SK-N-SH (cell line): ENCODE measurements at places on chromosomes 2 and 18. TPM values are rescaled to one million over a fixed set of nuclear protein-coding genes. Genes with fewer than 3 reads are reported as not detected.

DNA sequence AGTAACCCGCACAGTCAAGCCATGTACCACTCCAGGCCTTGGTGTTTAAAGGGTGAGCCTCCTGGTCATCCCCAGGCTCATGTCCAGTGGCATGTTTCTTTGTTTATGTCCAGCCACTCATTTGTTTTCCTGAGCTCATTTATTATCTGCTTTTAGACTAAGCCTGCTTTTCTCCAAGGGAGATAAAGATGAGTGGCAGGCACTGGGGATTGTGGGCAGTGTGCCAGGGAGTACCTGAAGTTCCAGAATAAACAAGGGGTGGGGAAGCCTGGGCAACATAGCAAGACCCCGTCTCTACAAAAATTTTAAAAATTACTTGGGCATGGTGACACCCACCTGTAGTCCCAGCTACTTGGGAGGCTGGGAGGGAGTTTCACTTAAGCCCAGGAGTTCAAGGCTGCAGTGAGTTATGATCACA, 1.9 kb downstream of the ANXA4 start:
- peak; percentile 27 for DNase-seq

DNA sequence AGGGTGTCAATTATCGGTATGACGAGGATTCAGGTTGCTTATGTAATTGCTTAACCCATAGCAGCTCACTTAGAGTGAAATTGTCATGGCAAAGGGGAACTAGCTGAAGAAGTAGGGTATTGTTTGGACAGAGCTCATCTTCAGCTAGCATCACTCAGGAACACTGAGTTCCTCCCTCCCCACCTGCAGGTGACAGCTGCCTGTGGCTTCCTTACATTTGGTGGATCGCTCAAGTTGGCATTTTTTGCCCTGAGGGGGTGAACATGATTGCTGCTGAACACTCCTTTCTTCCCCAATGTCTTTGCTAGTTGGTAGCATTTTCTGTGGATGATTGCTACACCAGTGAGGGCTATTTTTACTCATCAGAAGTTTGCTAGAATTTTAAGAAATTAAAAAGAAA, 86.7 kb upstream of the THUMPD2 start:
- DNase-seq = no peak

GRCh38 chr2:9984217-9984739, 32.8 kb downstream of the GRHL1 start:
- DNase-seq = peak; percentile 78

- no peak for DNase-seq
Measured at GRCh38 chr18:77210249-77210648, 39.4 kb upstream of the GALR1 start.

- no peak for DNase-seq
Measured at GRCh38 chr2:205995260-205995659, 90.7 kb downstream of the INO80D start.

GRCh38 chr18:13633700-13634099, 92.7 kb downstream of the FAM210A start:
- no peak for DNase-seq

DNA sequence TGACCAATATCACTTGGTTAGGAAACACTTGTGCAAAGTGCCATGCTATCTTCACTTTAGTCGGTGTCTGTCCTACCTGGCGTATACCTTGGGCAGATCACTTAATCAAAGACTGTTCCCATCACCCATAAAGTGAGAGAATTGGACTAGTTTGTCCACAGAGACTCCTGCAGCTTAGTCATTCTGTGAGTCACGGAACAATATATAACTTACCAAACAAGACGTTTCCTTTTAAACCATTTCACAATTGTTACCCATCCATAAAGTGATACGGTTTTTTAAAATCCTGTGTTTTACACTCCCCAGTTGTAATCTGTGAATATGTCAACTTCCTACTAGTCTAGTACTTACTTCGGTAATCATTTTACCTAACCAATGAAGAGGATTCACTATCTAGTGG, 499.3 kb upstream of the SMIM21 start:
- no peak for DNase-seq

GRCh38 chr18:32714571-32715148, 58.2 kb downstream of the KLHL14 start:
- peak; percentile 47 for DNase-seq

DNA sequence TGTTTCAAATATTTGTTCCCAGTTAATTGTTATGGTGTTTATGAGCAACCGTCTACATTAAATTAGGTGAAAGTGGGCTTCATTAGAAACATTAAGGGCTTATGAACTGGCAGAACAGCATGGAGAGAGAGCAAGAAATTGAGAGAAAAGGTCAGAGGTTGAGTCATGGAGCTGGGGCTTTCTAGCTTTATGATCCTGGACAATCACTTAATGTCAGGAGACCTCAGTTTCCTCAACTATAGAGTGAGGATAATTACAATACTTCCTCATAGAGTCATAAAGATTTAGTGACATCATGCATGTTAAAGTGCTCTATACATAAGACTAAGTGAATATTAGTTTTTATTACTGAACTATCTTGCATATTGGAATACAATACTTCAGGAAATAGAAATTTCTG, 83.9 kb downstream of the PLCL1 start:
- DNase-seq = no peak

DNA sequence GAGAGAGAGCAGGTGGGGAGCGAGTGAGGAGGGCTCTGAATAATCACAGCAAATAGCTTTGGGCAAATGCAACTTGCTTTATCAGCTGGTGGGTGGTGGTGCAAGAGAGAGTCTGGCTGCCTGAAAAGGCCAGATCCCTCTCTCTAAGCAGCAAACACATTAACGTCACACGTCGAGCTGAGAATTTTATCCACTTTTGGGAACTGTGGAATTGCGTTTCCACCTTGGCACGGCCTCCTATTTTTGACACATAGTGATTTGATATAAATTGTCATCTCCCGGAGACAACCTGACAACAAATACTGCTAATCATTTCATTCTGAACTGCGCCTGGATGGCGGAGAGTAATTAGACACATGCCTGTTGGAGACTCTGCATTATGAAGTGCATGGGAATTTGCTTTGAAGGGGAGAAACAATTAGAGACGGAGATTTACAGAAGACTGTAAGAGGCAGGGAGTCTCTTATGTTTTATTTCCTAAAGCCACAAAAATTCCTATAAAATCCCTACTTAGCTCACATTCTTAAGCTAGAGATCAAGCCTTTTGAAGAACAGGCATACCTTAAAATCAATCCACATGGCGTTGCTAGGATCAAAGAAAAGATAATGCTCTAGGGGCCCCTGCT, 634.1 kb downstream of the TDRD15 start:
- DNase-seq = no peak

- no peak for DNase-seq
Measured at GRCh38 chr2:180848393-180848792, 132.0 kb upstream of the UBE2E3 start.

DNA sequence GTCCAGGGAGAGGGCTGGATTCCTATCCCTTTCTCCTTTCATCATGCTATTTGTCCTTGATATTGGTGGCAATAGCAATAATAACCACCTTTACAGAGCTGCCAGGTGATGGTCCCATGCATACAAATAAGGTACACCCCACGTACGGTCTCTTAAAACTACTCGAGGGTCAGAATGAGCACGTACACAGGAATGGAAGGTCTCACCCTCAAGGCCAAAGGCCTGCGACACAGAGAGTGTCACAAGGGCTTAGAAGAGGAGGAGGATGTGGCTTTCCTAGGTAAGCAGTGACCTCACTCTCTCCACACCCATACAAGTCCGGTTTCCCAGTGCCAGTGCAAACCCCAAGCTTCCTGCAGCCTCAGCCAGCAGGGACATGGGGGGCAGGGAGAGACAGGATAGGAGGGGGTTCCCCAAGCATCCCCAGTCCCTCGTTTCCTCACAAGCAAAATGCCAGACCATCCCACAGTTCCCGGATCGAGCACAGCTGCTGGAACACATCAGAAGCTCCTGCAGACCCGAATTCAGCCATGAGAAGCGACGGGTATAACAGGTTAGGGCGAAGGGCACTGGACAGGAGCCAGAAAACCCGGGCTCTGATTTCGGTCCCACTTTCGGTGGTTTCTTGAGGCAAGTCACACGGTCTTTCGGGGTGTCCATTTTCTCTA, 49.2 kb downstream of the PLB1 start:
- DNase-seq = no peak

DNA sequence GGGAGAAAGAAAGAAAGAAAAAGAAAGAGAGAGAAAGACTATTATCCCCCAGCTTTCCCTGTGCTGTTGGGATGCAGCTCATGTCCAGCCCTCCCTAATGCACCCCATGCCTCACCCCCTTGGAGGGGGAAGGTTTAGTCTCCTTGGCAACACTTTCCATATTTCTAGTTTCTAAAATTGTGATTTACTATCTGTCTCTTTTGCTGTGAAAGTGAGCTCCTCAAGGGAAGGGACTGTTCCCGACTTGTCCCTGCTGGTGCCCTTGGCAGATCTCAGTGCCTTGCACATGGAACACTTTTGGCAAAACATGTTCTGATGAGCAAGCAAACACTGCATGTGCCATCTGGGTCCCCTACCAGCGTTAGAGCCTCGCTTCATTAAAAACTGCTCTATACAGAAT, 11.7 kb upstream of the NAPG start:
- no peak for DNase-seq

- no peak for DNase-seq
Measured at GRCh38 chr2:98764499-98764898, 33.6 kb upstream of the MGAT4A start.

- no peak for DNase-seq
Measured at GRCh38 chr2:238868616-238869292, 20.9 kb downstream of the TWIST2 start.

DNA sequence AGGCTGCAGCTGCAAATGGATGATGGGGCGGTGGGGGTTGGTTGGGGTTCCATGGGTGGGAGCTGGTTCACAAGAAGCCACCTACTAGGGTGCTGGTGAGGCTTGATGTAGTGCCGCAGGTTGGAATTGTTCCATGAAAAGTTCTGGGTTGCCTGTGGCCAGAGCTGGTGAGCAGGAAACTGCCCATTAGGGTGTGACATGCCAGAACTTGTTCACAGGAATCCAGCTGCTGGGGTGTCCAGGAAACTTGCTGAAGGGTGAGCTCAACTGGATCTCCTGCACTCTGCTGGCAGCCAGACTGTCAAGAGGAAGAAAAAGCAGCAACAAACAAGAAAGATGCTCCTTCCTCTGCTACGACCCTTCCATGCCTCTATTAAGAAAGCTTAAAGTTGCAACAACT, 48.8 kb downstream of the MAP3K20 start:
- DNase-seq = no peak

Gene HJURP
- polyA plus RNA-seq = 13.2 and 16.5 TPM in 2 replicates

Gene VIL1
- under 0.01 and 0.02 TPM in 2 replicates for polyA plus RNA-seq

Gene XDH
- 0.33 and 0.50 TPM in 2 replicates for polyA plus RNA-seq

Gene QPCT
- 0.06 and 0.12 TPM in 2 replicates for polyA plus RNA-seq

Gene ALPI
- polyA plus RNA-seq = not detected in 2 replicates

Gene RGPD4
- 0.02 TPM in 1 of 2 replicates, not detected in the other for polyA plus RNA-seq
